NCI-H146 (cell line): ENCODE measurements at places on chromosomes 3 and 15.
A peak's percentile ranks its signal among the peaks of the same experiment; 100 is the strongest.

- DNase-seq, result no peak
Measured at GRCh38 chr15:37764733-37765191, 169.7 kb upstream of the TMCO5A start.

GRCh38 chr15:36361351-36361870 lies 218.0 kb upstream of the CDIN1 start:
- DNase-seq, result no peak

- no peak for DNase-seq
Measured at GRCh38 chr15:81312790-81313543, 11.0 kb downstream of the STARD5 start.

DNA sequence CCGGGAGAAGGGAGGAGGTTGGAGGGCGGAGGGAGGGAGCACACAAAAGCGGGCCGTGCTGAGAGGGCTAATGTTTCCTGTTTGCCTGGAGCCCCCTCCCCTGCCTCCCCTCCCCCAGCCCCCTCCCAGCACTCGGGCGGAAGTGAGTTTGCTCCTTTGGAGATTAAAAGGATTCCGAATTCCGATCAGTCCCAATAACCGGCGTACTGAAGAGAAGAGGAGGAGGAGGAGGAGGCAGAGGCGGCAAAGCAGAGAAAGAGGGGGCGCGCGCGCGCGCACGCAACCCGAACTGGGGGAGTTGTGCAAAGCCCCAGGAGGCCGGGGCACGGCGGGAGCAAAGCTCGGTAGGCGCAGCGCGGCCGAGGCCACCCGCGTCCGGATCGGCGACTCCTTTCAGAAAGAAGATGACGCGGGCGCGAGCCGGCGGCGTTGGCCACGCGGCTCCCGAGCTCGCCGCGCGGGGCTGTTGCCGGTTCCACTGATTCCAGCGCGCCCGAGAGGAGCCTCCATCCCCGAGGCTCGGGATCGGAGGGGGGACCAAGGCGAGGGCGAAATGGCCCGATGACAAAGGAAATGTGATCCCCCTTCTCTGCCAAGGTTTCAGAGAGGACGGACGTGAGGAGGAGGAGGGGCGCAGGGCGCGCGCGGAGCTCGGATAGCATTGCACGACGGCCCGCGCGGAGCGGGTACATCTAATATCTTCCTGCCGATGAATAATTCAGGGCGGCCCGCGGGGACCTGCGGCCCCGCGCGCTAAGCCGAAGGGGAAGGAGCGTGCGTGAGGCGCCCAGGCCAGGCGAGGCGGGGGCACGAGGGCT lies 1.1 kb upstream of the TRIM71 start:
- peak; percentile 69 for DNase-seq

- DNase-seq, result peak; percentile 65
Measured at GRCh38 chr15:74327756-74328155, 39.7 kb downstream of the CYP11A1 start.

DNA sequence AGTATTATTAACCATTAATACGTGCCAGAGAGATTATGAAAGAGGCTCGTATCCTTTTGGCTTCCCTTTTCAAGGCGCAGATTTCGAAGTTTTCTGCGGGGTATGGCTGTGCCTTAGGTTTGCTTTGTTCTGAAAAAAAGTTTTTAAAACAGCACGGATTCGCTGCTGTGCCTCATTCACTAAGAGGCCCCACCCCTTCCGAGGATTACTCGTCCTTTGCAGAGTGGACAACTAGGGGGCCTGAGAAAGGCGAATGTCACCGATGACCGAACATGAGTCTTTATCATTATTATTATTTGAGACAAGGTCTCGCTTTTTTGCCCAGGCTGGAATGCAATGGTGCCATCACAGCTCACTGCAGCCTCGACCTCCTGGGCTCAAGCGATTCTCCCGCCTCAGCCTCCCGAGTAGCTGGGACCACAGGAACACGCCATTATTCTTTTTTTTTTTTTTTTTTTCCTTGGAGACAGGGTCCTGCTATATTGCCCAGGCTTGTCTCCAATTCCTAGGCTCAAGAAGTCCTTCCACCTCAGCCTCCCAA lies 684 bp upstream of the RPS27L start:
- peak; percentile 30 for DNase-seq

GRCh38 chr15:59685737-59686297 lies 3.3 kb downstream of the BNIP2 start:
- DNase-seq, result no peak

- DNase-seq, result peak; percentile 7
Measured at GRCh38 chr15:68083463-68083862, 29.3 kb downstream of the PIAS1 start.

GRCh38 chr15:76866008-76866407 lies 39.1 kb downstream of the SCAPER start:
- no peak for DNase-seq

GRCh38 chr15:44183363-44183762 lies 11.7 kb downstream of the FRMD5 start:
- DNase-seq, result no peak

DNA sequence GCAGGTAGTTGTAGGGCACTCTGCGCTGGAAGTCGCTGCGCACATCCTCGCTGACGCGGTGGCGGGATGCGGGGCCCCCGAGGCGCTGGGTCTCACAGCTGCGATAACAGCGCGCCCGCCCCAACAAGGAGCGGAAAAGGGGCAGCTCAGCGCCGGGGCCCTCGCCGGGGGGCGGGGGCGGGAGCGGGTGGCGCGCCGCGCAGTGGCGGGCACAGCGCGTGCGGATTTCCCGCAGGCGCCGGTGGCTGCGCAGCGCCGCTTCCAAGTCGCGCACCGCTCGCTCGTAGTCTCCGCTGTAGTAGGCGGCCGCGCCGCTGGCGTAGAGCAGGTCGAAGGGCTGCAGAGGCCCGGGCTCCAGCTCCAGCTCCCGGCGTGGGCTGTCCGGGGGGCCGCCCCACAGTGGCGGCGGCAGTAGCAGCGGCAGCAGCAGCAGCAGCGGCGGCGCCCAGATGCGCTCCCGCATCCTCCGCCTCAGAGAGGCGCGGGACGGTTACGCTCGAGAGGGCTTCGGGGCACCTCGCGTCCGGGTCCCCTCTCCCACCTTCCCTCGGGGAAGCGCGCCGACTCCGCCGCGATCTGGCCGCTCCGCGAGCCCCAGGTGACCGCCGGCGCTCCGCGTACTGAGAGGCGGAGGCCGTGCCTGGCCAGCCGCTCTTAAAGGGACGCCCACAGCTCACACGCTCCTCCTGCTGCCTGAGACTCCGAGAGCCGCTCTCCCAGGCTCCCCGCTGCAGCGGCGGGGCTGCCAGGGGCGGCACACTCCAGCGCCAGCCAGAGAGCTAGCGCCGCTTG lies at the start of gene P3H2:
TSS of gene P3H2 (minus strand) at position 629 of the 792 bp plus-strand sequence. CDS start at position 463, 166 bp downstream.
- DNase-seq, result peak; percentile 95

DNA sequence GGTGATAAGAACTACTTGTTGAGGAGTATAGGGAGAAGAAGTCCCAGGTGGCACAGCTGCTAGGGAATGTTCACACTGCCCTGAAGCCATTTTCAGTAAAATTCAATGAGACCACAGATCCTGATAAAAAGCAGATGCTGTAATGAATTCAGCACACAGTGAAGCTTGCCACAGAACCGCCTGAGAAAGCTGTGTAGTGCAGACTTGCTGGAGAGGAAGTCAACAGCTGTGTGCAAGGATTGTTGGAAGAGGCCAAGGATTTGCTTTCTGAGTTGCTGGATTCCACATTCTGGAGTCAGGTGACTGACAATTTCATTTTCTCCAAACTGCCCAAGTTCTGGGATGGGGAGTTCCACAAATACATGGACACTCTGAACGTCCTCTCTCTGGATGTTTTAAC lies 70.9 kb downstream of the ANP32A start:
- DNase-seq, result no peak

DNA sequence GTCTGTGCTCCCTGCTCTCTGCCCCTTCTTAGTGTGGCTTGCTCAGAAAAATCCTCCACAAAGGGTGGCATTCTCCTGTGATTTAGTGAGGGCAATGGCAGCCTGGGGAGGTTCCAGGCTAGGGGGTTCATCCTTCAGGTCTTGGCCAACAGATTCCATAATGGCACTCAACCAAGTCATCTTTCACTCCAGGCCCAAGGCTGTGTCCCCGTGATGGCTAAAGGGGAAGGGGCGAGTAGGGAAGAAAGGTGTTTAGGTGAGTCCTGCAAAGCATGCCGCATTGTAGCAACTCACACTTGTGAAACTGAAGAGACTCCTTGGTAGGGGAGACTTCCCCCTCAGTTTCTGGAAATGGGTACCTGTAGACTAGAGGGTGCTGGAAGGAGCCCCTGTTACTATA lies 105.6 kb downstream of the THSD4 start:
- no peak for DNase-seq

DNA sequence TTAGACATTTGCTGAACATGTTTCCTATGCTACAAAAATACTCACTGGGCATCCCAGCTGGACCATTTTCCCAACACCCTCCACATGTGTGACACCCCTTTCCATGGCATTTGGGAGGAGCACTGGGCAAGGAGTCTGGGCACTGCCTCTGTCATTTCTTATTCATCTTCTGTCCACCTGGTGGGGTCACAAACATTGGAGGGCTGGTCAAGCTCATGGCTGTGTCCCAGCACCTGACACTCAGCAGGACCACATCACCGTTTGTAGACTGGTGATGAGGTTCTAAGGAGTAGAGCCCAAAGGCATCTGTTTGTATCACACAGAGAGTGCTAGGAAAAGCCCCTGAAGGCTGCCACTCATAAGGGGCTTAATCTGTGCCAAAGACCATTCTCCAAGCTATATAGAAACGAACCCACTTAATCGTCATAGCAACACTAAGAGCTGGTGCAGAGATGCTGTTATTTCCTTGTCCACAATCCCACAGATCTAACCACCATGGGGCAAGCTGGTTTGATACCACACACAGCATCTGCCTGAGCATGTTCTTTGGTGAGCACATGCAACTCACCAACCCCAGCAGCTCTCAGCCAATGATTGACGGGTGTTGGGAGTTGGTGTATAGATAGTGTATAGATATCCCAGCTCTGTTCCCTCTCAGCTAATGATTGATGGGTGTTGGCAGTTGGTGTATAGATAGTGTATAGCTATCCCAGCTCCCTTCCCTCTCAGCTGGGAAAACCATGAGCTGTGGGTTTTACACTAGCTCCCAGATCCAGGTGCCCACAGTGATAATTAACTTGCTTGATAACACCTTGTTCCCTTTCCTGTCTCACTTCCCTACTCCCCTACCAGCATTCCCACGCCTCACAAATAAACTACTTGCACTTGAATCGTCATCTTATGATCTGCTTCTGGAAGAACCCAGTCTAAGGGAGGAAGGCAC lies 42.7 kb upstream of the ATP2B2 start:
- no peak for DNase-seq

- DNase-seq, result no peak
Measured at GRCh38 chr15:101372960-101373525, 78.0 kb upstream of the SNRPA1 start.

DNA sequence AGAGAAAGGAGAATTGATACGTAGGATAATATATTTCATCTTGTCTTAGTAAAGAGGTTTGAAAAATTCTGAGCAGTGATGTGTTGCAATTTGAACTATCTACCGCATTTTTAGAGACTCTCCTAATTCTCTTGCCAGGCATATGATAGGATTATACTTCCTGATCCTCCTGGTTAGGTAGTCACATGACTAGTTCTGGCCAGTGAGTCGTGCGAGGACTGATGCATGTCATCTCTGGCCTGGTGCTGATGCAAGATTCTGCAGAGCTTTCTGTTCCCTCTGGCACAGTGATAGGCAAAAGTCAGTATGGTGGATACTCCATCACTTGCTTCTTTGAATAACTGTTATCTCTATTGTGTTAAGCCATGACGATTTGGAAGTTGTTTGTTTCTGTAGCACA lies 277.6 kb upstream of the NAALADL2 start:
- DNase-seq, result no peak

- DNase-seq, result no peak
Measured at GRCh38 chr15:77033729-77034671, 36.9 kb downstream of the TSPAN3 start.

DNA sequence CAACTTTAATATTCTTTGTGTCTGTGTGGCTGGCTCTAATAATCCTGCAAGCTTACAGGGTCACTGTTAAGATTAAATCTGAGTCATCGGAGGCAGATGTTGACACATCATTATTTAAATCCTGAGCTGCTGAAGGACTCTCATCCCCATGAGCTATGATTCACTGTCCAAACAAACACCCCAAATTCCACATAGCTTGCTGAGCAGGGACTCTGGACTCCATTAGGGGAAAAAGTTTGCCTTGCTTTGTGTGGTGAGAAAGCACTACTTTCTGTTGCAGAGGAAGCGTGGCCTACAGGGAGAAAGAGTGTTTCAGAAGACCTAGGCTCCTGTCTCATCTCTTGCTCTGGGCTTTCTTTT lies 213.7 kb downstream of the PDCD6IP start:
- no peak for DNase-seq

DNA sequence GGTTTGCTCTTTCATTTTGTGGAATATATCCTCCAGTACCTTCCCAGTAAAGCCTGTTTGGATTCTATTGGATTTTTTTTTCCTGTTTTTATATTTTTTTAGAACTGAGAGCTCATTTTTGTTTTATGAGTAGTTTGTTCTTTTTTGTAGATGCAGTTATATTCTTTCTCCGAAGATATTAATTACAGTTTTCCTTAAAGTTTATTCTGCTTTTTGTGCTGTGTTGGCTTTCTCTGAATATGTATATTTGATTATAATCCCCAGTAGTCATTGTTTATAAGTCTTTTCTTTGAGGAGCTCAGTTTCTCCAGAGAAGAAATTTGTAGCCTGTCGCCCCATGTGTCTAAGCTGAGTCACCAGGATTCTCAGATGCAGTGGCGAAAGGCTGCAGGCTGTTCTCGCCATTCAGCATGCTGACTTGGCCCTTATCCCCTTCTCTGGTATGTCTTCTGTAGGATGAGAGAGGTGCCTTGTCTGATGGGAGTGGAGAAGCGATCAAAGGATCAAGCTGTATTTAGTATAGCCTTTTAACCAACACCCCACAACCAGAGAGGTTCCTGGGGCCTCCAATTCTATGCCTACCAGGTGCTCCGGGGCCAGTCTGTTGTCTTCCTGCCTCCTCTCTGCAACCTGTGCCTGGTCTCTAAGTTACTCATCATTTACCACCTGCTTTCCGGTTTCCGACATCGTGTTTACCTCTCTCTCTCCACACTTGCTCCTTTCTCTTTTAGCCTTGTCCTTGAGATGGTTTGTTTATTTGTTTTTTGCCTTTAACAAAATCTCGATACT lies 31.7 kb upstream of the MFSD1 start:
- DNase-seq, result no peak

DNA sequence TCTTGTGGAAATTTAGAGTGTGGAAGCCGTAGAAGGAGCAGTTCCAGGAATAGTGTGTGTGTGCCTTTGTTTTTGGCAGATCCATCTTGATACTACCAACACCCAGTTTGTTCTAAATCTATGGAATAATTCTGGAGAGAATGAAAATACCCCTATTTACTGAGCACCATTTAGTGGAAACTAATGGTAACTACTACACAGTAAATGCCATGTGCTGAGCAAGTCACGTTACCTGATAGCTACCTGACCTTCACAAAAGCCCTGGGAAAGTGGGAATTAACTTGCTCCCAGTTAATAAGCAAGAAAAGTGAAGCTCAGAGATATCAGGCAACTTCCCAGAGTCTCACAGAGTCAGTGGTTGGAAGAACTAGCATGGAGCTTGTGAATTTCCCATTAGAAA lies 137.7 kb downstream of the ARPP21 start:
- no peak for DNase-seq

GRCh38 chr15:57324590-57324890 lies 51.8 kb upstream of the CGNL1 start:
- DNase-seq, result no peak
